ENCODE measurements at places on chromosomes 6 and 20. TPM values are rescaled to one million over a fixed set of nuclear protein-coding genes. Genes with fewer than 3 reads are reported as not detected.

DNA sequence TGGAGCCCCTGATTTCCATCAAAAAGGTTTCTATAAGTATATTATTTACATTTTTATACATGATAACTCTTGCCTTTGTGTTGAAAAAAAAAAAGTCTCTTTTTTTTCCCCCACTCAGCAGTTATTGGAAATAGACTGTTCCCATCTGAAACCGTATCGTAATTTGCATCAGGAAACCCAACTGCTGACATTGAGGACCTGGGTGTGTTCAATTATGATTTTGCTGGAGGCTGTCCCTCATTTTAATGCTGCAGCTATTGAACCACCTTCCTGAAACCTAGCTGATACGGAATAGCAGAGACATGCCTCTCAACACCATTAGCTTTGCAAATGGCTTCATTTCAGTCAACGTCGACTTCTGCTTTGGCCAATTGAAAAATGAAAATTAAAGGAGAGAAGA lies 98.9 kb downstream of the ZNF217 start:
- H3K27ac ChIP-seq = no peak overlapping the region
- DNase-seq = no peak
- H3K4me3 ChIP-seq = no peak overlapping the region
- no peaks in the 10 kb centered on the region for H3K27me3 ChIP-seq

- no peak overlapping the region for H3K4me3 ChIP-seq
- H3K4me1 ChIP-seq = no peaks in the 10 kb centered on the region
- DNase-seq = no peak
- no peak overlapping the region for H3K27ac ChIP-seq
- H3K36me3 ChIP-seq = no peaks in the 10 kb centered on the region
Observed at GRCh38 chr6:29507319-29507718, 19.6 kb upstream of the MAS1L start.

GRCh38 chr6:32645047-32645703 lies 8.0 kb downstream of the HLA-DQA1 start:
- H3K4me1 ChIP-seq = peaks cover 4% of the 10 kb centered on the region
- H3K27ac ChIP-seq = no peak overlapping the region
- no peaks in the 10 kb centered on the region for H3K27me3 ChIP-seq
- no peaks in the 10 kb centered on the region for H3K36me3 ChIP-seq
- no peak overlapping the region for H3K4me3 ChIP-seq

- peaks cover 16% of the 10 kb centered on the region for H3K4me1 ChIP-seq
- no peaks in the 10 kb centered on the region for H3K36me3 ChIP-seq
- no peak overlapping the region for H3K4me3 ChIP-seq
- no peak overlapping the region for H3K27ac ChIP-seq
- H3K27me3 ChIP-seq = no peaks in the 10 kb centered on the region
- no peak for DNase-seq
Observed at GRCh38 chr6:109024784-109025183, 69.9 kb downstream of the SESN1 start.

DNA sequence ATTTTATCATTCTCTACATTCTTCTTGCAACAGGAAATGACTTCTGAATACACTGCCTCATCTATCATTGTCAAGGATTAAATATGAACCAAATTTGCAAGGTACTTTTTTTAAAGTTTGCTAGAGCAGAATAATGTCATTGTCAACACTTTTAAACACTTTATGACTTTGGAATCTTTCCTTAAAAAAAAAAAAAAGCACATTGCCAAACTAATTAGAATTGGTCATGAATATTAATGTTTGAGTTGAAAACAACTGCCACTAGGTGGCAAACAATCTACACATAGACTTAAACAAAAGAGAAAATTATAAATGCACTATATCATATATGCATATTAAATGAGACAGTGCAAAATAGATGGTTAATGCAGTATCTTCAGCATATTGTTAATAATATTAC lies 32.5 kb upstream of the TMEM244 start:
- no peak overlapping the region for H3K27ac ChIP-seq
- H3K4me1 ChIP-seq = no peaks in the 10 kb centered on the region
- peak; percentile 54 for DNase-seq
- no peaks in the 10 kb centered on the region for H3K27me3 ChIP-seq
- no peaks in the 10 kb centered on the region for H3K36me3 ChIP-seq
- no peak overlapping the region for H3K4me3 ChIP-seq

DNA sequence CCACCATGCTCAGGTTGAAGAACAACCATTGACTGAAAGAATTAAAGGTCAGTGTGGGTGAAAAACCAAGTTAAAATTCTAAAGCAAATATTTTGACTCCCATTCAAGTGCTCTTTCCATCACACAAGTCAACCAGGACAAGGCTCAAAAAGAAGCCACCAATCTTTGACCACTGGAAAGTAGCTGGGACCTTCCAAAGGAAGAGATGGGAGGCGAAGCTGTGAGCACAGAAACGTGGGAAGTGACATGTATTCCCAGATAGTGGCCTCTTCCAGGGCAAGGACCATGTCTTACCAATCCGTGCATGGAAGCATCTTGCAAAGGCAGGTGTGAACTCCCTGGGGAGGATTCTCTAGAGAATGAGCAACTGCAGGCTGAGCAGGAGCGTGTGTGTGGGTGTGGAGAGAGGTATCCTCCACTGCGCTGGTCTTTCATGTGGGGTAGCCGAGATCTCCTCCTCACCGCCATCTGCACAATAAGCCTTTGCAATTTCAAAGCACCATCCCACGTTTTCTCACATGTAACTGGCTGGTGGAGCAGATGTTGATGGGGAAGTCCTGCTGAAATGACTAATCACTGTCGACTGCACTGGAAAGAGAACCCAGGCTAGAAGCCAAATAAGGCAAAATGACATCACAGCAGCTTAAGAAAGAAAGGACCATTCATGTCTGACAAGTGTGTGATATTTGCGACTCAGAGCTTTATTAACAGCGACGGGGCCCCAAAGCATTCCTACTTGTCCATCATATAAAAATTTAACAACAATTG lies 189.4 kb upstream of the RREB1 start:
- H3K27me3 ChIP-seq = no peaks in the 10 kb centered on the region
- H3K4me3 ChIP-seq = no peak overlapping the region
- H3K27ac ChIP-seq = no peak overlapping the region
- H3K4me1 ChIP-seq = peaks cover 4% of the 10 kb centered on the region
- DNase-seq = peak; percentile 44

DNA sequence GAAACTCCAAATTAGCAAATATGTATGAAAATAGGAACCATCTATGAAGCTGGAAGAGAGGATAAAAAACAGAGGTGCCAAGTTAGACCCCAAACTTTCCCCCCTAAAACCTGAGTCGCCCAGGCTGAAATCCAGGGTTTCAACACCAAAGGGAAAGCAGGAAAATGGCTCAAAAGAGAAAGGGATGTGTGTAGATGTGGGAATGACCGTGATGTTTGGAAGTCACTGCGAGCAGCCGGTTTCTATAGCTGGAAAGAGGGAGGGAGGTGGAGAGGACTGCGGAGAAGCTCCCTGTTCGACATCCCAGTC lies 4.5 kb downstream of the RING1 start:
- no peak for DNase-seq
- peaks cover 17% of the 10 kb centered on the region for H3K27me3 ChIP-seq
- H3K4me3 ChIP-seq = no peak overlapping the region
- peaks cover 19% of the 10 kb centered on the region for H3K4me1 ChIP-seq
- H3K36me3 ChIP-seq = no peaks in the 10 kb centered on the region
- H3K27ac ChIP-seq = no peak overlapping the region

DNA sequence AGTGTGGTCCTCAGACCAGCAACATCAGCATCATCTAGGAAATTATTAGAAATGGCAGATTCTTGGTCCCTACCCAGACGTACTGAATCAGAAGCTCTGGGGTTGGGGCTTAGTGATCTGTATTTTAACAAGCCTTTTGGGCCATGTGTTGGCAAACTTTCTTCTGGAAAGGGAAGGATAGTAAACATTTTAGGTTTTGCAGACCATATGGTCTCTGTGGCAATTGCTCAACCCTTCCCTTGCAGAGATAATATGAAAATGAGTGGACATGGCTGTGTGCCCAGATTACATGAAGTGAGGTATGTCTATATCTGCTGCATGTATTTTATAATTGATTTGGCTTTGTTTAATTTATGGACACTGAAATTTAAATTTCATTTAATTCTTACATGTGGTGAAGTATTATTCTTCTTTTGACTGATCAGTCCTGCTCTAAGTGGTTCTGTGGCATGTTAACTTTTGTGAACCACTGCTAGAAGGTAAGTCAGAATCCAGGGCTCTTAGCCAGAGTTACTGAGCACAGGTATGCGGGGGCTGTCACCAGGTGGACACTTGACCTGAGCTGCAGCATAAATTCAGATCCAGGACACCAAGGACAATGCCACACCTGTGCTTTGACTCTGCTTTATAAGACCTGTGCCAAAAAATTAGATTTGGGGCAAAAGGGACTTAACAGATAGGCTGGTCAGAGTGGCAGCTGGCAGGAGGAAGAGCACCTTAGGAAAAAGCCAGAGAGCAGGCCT lies 43.2 kb downstream of the LY86 start:
- H3K27ac ChIP-seq = no peak overlapping the region
- H3K36me3 ChIP-seq = no peaks in the 10 kb centered on the region
- DNase-seq = no peak
- H3K4me1 ChIP-seq = no peaks in the 10 kb centered on the region
- H3K4me3 ChIP-seq = no peak overlapping the region

DNA sequence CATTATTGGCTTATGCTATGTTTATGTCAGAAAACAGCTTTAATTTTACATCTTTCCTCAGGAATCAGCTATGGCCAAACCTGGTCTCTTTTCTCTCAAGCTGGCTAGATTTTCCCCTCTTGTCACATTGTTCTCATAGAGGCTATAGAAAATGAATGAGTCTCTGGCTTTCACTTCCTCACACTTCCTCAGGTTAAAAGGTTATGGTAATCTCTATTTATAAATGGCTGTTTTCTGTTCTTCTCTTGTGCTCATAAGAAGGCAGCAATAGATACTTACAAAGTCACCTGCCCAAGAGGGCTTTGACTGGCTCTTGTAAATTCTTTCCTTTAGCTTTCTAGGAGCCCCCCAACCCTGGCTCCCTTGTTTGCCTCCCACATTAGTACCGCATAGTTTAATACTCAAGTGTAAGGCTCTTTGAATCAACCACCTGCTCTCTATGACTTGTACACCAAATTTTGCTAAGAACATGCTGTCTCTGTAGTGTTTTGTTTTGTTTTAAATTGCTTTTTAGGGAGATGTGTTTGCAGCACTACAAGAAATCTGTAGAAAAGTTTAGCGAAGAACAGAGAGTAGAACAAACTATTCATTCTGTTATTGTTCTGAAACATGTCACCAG lies 897.4 kb upstream of the CITED2 start:
- H3K27ac ChIP-seq = no peak overlapping the region
- no peak overlapping the region for H3K4me3 ChIP-seq
- DNase-seq = no peak
- H3K4me1 ChIP-seq = no peaks in the 10 kb centered on the region
- H3K36me3 ChIP-seq = no peaks in the 10 kb centered on the region

- H3K4me3 ChIP-seq = no peak overlapping the region
- H3K27me3 ChIP-seq = no peaks in the 10 kb centered on the region
- H3K27ac ChIP-seq = no peak overlapping the region
- no peak for DNase-seq
Observed at GRCh38 chr6:87808005-87808757, 106.1 kb upstream of the AKIRIN2 start.

DNA sequence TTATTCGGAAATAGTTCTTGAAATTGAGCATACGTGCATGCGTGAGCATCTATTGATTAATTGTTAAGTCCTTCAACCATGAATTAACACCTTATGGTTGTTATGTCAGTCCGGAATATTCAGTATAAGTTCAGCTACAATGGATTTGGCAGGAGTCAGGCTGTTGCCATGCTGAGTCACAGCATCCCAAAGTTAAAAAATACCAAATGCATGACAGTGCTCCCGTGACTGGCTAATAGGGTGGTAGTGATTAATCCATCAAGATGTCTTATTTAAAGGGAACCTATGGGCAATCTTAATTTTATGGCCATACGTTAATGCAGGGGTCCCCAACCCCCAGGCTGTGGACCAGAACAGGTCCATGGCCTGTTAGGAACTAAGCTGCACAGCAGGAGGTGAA lies 10.5 kb downstream of the RAE1 start:
- no peaks in the 10 kb centered on the region for H3K4me1 ChIP-seq
- no peak for DNase-seq
- H3K4me3 ChIP-seq = no peak overlapping the region
- H3K27me3 ChIP-seq = no peaks in the 10 kb centered on the region

- no peak overlapping the region for H3K4me3 ChIP-seq
- H3K4me1 ChIP-seq = peaks cover 22% of the 10 kb centered on the region
- no peak overlapping the region for H3K27ac ChIP-seq
- H3K36me3 ChIP-seq = no peaks in the 10 kb centered on the region
- H3K27me3 ChIP-seq = peaks cover 34% of the 10 kb centered on the region
- DNase-seq = no peak
Observed at GRCh38 chr6:128516514-128516898, 3.9 kb downstream of the PTPRK start.

- H3K36me3 ChIP-seq = no peaks in the 10 kb centered on the region
- peaks cover 2% of the 10 kb centered on the region for H3K27me3 ChIP-seq
- no peak overlapping the region for H3K27ac ChIP-seq
- H3K4me3 ChIP-seq = no peak overlapping the region
- no peaks in the 10 kb centered on the region for H3K4me1 ChIP-seq
Observed at GRCh38 chr6:70371454-70372105, 41.7 kb upstream of the FAM135A start.

- H3K27me3 ChIP-seq = peaks cover 7% of the 10 kb centered on the region
- no peak overlapping the region for H3K27ac ChIP-seq
- H3K4me3 ChIP-seq = no peak overlapping the region
- H3K36me3 ChIP-seq = no peaks in the 10 kb centered on the region
Observed at GRCh38 chr6:163878698-163879097, 464.2 kb downstream of the QKI start.

- H3K36me3 ChIP-seq = no peaks in the 10 kb centered on the region
- no peak overlapping the region for H3K4me3 ChIP-seq
- H3K27me3 ChIP-seq = no peaks in the 10 kb centered on the region
- no peaks in the 10 kb centered on the region for H3K4me1 ChIP-seq
Observed at GRCh38 chr6:115004204-115004603, 661.4 kb upstream of the HS3ST5 start.

- no peak for DNase-seq
- H3K27ac ChIP-seq = no peak overlapping the region
- H3K27me3 ChIP-seq = no peaks in the 10 kb centered on the region
Observed at GRCh38 chr20:7090811-7091210, 323.3 kb downstream of the BMP2 start.

DNA sequence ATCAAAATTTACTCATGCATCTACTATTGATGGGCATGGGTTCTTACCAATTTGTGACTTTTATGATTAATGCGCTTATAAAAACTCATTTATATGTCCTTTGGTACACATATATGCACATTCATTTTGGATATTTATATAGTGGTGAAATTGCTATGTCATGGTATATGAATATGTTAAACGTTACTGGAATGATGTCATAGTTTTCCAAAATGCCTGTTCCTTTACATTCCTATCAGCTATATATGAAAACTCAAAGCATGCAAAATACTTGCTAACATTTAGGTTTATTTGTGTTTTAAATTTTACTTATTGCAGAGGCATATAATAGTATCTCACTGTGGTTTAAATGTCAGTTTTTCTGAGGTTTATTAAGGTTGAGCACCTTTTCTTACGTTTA lies 1403.1 kb downstream of the HACE1 start:
- no peaks in the 10 kb centered on the region for H3K4me1 ChIP-seq
- no peaks in the 10 kb centered on the region for H3K27me3 ChIP-seq
- no peak overlapping the region for H3K4me3 ChIP-seq
- H3K27ac ChIP-seq = no peak overlapping the region
- no peak for DNase-seq
- no peaks in the 10 kb centered on the region for H3K36me3 ChIP-seq

- no peak for DNase-seq
- no peaks in the 10 kb centered on the region for H3K4me1 ChIP-seq
- H3K36me3 ChIP-seq = no peaks in the 10 kb centered on the region
- H3K27ac ChIP-seq = no peak overlapping the region
- no peak overlapping the region for H3K4me3 ChIP-seq
- no peaks in the 10 kb centered on the region for H3K27me3 ChIP-seq
Observed at GRCh38 chr6:162833776-162834175, 106.0 kb downstream of the PACRG start.

Gene ZBTB46
- total RNA-seq = 1.1 TPM

Gene SIRPG
- total RNA-seq = 3.9 TPM

Gene CDK5RAP1
- 71.5 TPM for total RNA-seq

Gene OXT
- total RNA-seq = not detected

Gene EYA2
- not detected for total RNA-seq

Gene IL17F
- total RNA-seq = not detected

All from natural killer cell (primary cell).